ENCODE measurements at places on chromosomes 1 and 21.

GRCh38 chr1:195973311-195973904, 634.8 kb downstream of the KCNT2 start:
- DNase-seq, result no peak

DNA sequence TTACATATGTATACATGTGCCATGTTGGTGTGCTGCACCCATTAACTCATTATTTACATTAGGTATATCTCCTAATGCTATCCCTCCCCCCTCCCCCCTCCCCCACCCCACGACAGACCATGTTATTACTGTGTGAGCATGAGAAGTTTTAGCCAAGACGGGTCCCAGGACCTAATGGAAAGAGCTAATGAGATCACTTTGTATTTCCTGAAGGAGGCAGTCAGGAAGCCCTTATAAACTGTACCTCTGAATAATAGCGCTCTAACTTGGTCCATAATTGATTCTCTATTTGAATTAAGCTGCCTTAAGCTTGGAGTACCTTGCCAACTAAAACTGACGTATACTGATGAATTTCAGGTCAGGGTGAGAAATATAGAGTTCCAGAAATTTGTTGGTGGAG, 4.1 kb upstream of the NEGR1 start:
- DNase-seq, result no peak

DNA sequence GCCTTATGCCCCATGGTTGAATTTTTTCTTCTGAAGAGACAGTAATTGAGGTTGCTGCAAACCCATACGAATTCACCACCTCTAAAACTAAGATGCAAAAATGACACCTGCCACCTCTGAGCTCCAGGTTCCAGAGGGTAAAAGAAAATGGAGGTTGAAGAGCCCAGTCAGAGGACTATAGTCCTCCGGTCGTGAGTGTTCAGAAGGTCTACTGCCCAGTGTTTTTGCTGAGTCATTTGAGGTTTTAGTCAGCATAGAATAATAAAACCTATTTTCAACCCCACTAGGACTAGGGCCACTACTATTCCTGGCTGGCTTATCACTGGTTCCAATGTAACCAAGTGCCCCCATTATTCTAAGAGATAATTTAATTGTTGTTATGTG, 12.9 kb upstream of the SLAMF7 start:
- no peak for DNase-seq

DNA sequence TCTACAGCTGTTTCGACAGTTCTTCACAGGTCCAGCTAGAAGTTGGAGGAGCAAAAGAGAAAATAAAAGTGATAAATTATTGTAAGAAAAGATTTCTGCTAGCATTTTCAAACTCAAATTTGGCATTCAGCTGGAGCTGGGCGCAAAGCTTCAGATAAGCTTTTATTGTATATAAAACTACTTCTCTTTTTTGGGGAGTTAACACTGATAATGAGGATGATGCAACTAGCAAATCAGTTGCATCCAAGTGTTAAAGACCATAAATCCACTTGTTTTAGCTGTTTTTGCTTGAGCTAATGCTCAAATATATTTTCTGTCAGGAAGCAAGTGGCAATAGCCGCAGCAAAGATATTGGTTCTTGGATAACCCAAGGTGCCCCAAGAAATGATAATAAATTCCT, 127.1 kb upstream of the PKN2 start:
- no peak for DNase-seq

DNA sequence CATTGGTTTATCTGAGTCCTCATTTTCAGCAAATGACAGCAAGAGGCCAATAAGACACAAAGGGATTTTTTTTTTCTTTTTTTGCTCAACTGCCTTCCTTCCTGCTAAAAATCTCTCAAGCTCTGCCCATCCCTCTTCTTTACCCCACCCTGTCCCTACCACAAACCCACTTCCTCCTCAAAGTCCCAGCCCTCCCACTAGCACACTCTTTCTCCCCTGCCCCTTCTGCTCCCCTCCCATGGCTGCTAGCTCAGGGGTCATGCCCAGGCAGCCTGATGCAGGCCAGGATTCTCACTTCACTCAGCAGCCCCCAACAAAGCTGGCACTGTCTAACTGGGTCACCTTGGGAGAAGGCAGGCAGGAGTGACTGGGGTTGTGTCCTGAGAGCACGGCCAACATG, 28.8 kb upstream of the PPP2R5A start:
- DNase-seq, result no peak

DNA sequence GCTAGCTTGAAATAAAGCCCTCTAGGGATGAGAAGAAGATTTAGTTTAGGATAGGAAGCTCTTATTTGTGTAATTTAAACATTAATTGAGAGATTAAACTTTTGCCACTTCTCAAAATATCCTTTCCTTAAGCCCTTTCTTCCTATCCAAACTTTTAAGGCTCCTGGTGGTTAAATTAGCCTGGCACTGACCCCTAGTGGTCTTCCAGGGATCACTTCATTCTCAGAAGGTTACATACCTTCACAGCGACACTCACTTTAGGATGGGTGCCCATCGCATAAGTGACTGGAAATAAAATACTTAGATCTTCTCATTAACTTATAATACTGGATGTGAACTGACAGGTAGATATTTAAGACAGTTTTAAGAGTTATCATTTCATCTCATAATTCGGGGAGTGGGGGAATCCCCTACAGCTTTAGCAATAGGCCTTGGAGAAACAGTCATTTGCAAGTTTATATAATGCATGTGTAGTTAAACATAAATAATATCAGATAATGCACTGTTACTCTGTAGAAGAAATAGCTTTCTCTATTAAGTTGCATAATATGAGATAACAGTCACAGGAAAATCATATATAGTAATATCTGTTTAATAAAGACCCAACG, 7.4 kb downstream of the LHX9 start:
- DNase-seq, result no peak

DNA sequence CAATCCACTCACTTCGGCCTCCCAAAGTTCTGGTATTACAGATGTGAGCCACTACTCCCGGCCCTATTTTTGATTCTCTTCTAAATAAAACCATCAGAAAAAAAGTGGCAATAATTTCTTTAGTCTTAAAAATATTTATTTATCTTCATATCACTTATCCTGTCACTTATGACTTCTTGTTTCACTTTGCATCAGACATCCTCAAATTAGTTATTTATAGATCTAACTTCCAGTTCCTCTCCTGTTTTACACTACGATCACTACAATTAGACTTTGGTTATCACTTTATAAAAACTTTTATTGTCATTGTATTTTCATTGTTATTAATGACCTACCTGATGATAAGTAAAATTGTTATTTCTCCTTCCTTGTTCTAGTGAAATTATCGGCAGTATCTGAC, 783.4 kb upstream of the BRINP3 start:
- DNase-seq, result no peak

DNA sequence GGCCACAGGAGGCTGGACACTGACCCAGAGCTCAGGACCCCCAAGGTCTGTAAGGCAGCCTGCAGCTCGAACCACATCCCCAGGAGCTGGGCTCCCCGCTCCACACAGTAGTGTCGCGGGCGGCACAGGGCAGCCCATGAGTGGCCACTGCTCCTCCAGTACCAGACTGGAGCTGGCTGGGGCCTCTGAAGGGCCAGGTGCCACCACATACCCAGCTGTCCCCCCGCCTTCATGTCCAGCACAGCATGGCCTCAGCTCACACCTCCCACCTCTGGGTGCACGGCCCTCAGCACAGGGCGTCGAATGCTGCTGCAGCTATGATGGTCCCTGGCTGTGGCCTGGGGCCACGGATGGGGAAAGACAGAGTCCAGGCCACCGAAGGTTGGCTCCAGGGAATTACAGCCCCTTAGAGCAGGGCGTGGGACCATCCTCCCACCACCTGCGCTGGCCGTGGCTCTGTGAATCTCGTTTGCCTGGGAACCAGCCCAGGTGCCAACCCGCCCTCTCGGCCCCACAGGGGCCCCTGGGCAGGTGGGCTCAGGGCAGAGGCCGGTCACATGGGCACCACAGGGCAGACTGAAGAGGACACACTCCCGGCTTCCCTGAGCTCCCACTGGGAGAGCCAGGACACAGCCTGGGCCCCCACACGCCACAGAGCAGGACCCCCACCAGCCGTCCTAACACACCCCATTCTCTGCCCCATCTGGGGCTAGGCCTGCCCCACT, 2.1 kb upstream of the TNFRSF4 start:
- no peak for DNase-seq

- DNase-seq, result no peak
Measured at GRCh38 chr1:96926176-96926575, 204.6 kb downstream of the PTBP2 start.

DNA sequence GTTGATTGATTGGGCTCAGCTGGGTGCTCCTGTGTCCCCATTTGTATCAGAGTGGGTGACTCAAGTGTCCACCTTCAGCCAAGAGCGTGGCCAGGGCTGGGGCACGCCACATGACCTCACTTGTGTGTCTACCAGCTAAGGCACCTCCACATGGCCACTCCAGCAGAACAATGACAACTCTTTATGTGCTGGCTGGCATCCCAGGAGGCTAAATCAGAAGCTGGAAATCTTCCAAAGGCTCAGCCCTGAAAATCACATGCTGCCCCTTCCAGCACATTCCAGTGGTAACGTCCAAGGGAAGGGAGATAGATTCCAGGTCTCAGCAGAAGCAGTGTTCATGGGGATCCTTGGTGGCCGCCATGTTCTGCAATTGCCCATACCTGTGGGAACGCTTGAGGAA, 585.5 kb downstream of the AJAP1 start:
- DNase-seq, result no peak

DNA sequence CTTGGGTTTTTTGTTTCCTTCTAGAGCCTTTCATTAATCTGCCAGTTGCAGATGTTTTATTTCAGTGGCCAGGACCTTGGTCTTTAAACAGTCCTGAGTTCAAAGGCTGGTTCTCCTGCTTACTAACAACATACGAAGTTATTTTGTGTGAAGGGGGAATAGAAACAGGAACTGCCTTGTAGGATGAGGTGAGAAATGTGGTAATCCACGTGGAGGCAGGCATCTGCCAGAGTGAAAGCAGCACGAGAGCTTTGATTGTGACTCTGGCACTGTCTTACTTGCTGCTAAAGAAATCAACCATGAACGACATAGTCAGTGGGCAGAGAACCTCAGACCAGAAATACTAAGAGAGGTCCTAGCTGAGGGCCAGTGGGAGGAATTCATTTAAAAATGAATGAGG, 30.4 kb downstream of the TMEM63A start:
- DNase-seq, result no peak

- DNase-seq, result no peak
Measured at GRCh38 chr1:201262963-201263608, 20.2 kb upstream of the PKP1 start.

DNA sequence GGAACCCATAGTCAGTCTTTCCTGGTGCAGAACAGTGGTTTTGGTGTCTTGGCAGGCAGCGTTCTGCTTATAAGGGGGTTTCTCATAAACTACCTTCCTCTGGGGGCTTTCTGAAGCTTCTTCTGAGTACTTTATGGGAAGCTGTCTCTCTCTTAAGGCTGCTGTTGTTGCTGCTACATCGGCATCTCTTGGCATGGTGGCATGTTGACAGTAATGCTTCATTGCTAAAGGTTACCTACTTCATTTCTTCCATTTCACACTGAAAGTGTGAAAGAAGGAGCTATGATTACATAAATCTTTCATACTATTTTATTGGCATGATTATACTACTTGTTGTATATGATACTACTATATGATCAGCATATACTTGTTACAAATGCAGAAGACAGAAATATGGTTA, 6.3 kb upstream of the MAP10 start:
- DNase-seq, result no peak

GRCh38 chr1:167533851-167534300, 15.5 kb upstream of the CD247 start:
- no peak for DNase-seq

DNA sequence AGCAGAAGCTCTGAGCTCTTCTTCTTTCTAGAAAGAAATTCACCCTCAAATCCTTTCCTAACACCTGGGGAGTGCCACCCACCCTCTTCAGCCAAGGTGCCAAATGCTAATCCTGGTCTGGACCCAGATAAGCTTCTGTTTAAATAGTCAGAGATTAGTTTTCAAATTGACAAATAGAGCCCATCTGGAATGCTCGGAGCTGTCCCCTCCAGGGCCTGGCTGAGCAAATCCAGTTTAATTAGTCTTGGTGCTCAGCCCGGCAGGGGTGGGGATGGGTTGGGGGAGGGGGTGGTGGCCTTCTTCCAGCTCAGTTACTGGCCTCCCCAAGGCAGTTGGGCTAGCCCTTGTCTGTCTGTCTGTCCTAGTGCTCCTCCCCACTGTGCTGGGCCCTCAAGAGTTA, 269.5 kb downstream of the GRIK3 start:
- DNase-seq, result no peak

GRCh38 chr1:19646377-19647319, 2.5 kb downstream of the NBL1 start:
- no peak for DNase-seq

DNA sequence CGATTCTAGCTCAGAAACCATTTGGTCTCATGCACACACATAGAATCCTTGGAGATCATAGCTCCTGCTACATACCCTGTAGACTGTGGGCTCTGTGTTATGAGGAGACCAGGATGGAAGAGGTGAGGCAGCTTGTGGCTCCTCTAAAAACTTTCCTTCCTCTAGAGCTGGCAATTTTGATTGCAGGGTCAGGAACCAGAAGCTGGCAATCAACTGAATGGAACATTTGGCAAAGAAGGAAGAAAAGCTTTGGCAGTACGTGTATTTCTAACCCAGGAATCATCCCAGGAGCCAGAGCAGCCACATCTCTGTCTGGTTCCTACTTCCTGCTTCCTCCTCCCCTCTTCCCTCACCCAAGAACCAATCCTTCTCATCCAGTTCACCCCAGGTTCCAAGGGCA, 15.7 kb downstream of the PIK3C2B start:
- no peak for DNase-seq

GRCh38 chr1:34363447-34363846, 186.7 kb downstream of the C1orf94 start:
- DNase-seq, result no peak

DNA sequence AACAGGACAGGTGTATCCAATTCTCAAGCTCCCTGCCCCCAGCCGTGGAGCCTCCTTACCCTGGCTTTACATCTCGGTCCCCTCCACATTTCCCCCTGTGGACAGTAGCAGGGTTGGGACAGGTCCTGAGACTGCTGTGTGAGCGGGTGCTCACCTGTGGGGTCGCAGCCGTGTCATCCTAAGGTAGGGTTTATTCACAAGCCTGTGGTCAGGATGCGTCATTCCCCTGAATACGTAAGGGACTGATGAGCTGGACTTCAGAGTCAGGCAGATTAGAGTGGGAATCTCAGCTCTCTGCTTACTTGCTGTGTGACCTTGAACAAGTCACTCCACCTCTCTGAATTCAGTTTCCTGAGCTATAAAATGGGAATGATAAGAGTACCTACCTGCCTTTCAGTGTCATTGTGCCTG, 17.7 kb downstream of the ZNF362 start:
- DNase-seq, result no peak

- no peak for DNase-seq
Measured at GRCh38 chr1:207463571-207463970, 9.4 kb downstream of the CR2 start.

GRCh38 chr1:203425663-203425975, 50.0 kb upstream of the PRELP start:
- DNase-seq, result no peak

Data from smooth muscle cell of the brain vasculature (primary cell).